Retina (tissue), 1 donor: ENCODE measurements at places on chromosomes 1 and 21.

DNA sequence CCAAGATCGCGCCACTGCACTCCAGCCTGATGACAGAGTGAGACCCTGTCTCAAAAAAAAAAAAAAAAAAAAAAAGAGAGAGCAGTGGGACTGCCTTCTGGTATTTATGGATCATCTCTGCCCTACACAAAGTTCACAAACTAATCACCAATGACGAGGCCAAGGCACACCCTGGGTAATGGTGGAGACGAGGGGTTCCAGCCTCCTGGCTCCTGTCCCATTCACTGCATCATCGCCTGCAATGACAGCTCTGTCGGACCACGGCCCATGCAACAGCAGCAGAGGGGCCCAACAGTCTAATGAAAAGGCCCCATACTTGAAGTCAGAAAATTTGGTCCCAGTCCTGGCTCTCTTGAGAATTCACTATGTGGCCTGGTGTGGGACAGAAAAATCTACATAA, 2.9 kb upstream of the BTG2 start:
- DNase-seq = no peak

DNA sequence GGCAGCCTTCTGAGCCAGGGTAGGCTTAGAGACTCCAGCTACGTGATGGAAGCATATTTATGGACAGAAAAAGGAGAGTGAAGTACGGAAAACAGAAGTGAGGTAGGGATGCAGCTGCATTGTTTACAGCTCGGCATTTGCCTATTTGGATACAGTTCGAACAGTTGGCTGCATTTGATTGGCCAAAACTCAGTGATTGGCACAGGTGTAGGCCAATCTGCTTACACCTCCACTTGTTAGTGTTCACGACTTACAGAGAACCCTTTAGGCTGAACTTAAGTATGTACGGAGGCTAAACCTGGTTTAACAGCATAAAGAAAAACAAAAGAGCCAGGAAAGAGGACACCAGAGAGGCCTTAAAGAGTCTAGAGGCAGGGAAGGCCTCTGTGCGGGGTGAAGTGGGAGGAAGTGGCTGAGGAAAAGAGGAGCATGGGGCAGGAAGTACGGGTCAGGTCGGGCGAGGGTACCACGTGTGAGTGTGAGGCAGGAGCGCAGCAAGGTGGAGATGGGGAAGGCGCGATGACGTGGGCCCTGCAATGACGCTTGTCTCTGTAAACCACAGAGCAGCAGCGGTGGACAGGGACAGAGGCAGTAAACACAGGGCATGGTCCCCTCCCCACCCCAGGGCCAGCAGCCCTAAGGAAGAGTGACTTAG, 32.0 kb downstream of the RSPH1 start:
- no peak for DNase-seq

DNA sequence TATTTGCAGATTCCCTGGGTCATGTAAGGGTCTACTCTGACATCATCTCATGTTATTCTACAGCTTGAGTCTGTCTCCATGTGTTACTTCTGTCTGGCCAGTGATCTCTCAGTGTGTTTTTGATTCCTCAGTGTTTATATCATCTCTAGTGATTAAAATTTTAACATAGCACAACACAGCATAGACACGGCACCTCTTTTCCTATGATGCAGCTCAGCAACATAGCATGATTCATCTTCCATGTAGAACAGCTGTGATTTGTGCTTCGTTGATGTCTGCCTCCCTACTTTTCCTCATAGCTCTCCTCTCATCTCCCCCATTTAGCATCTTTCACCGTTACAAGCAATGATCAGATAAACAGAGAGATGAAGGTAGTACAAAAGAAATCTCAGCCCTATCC, 163.9 kb upstream of the DPT start:
- no peak for DNase-seq

DNA sequence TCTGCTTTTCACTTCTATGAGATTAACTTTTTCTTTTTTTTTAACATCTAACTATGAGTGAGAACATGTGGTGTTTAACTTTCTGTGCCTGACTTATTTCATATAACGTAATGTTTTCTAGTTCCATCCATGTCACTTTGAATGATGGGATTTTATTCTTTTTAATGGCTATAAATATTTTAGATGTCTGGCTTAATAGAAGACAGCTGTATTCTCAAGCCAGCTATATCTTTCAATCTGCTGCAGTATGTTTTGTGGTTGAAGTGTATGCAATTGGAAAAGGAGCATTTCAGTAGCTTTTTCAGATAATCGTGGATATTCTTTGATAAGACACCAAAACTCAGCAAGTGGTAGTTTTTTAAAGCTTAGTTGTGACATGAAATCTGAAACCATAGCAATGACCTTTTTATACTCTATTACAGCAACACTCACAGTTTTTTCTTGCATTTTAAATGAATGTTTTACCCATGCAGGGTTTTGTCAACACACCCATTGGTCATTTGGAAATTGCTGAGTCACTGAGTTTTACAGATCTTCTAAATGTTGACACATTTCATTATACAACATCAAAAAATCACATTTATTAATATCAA, 5.7 kb upstream of the SVBP start:
- peak; percentile 24 for DNase-seq

DNA sequence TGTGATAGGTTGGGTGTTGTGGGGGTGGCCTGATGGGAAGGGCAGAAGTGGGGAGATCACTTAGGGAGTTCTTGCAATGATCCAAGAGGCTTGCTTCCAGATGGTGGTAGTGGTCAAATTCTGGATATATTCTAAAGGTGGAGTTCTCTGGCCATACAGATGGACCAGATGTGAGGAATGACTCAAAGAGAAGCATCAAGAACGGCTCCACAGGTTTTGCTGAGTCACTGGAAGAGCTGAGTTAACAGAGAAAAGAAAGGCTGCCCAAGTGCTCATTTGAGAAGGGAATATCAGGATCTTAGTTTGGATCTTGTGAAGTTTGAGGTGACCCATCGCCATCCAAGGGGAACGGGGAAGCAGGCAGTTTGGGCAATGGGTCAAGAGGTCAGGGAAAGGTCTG, 192.9 kb upstream of the GALNT2 start:
- no peak for DNase-seq

DNA sequence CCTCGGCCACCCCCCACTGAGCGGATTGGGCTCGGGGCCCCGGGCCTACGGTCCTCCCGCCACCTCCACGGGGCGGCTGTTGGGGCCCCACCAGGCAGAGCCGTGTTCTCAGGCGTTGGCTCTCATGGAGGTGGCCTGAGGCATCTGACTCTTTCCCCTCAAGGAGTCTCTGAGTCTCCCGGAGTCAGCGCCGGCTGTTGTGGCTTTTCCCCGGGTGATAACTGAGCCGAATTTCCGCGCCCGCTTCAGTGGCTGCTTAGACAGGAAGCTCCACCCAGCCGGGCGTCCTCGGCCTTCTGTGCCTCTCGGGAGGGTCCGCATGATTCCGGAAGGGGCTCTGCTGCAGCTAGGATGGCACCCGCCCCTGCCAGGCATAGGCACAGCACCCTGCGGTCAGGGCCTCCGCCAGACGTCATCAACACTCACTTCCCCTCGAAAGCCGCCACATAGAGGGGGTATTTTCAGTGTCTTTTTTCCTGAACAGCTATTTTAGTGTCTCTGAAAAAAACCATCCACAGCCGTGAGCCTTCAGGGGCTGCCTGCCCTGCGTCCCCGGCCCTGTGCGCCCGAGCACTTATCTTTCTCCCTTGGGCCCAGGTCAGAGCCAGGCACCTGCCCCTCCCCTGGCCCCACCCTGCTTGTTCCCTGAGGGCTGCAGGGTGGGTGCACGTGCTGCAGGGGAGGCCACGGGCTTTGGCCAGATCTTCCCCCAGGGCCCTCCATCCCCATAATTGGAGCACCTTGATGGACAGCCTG, 72.9 kb downstream of the SKI start:
- DNase-seq = no peak

DNA sequence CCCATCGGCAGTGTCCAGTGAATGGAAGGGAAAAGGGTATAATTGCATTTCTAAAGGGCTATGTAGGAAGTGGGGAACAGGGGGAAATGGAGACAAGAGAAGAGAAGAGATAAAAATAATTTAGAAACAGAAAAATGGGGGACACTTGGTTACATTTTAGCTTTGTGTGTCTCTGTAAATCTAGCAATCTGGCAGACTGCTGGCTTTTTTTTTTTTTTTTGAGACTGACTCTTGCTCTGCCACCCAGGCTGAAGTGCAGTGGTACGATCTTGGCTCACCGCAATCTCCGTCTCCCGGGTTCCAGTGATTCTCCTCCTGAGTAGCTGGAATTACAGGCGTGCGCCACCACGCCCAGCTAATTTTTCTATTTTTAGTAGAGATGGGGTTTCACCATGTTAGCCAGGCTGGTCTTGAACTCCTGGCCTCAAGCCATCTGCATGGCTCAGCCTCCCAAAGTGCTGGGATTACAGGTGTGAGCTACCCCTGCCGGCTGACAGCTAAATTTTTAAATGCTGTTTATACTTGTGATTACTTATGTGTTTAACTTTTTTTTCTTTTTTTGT, 53.4 kb downstream of the AGPAT3 start:
- no peak for DNase-seq

DNA sequence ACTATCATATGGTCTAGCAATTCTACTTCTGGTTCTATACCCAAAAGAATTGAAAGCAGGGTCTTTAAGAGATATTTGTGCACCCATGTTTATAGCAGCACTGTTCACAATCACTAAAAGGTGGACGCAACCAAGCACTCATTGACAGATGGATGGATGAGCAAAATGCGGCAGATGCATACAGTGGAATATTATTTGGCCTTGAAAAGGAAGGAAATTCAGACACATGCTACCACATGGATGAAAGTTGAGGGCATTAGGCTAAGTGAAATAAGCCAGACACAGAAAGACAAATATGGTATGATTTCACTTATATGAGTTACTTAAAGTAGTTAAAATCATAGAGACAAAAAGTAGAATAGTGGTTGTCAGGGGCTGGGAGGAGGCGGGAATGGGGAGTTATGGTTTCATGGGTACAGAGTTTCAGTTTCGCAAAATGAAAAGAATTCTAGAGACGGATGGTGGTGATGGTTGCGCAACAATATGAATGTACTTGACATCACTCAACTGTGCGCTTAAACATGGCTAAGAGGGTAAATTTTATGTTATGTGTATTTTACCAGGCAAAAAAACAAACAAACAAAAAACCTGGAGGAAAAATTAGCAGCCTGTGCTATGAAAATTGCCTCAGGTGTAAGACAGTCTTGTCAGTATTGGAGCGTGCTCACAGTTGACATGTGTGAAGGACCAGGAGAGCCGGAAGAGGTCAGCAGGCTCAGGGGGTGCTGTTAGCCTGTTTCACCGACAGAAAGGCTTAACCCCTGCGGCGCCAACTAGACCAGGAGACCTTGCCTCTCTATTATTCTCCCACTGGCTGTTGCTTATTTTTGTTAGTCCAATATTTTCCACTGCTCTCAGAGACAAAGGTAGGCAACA, 26.5 kb downstream of the CD247 start:
- peak; percentile 54 for DNase-seq

- no peak for DNase-seq
Observed at GRCh38 chr1:21097729-21098128, 79.0 kb downstream of the EIF4G3 start.

DNA sequence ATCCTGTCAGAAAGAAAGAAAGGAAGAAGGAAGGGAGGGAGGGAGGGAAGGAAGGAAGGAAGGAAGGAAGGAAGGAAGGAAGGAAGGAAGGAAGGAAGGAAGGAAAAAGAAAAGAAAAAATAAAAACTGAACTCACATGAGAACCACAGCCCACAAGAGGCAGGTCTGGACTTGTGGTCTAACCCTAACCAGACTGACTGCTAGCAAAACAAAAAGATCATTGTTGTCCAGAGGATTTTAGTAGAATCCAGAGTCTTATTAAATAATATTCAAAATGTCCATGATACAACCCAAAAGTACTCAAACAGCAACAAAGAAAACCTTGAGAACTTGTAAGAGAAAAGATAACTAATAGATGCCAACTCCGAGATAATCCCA, 4.7 kb upstream of the ITGB2 start:
- no peak for DNase-seq

GRCh38 chr21:44618504-44618903, 6.6 kb downstream of the KRTAP10-8 start:
- DNase-seq = no peak

- DNase-seq = no peak
Observed at GRCh38 chr21:35291034-35291433, 241.9 kb upstream of the RUNX1 start.

GRCh38 chr1:6891781-6892579, 106.7 kb downstream of the CAMTA1 start:
- no peak for DNase-seq

- DNase-seq = no peak
Observed at GRCh38 chr1:4213366-4213973, 313.4 kb upstream of the C1orf174 start.

GRCh38 chr1:788835-789234, 102.4 kb upstream of the OR4F16 start:
- no peak for DNase-seq

GRCh38 chr1:205440476-205441317, 15.1 kb downstream of the BLACAT1 start:
- peak; percentile 65 for DNase-seq

GRCh38 chr1:205791568-205792180, 16.4 kb upstream of the RAB29 start:
- peak; percentile 52 for DNase-seq

DNA sequence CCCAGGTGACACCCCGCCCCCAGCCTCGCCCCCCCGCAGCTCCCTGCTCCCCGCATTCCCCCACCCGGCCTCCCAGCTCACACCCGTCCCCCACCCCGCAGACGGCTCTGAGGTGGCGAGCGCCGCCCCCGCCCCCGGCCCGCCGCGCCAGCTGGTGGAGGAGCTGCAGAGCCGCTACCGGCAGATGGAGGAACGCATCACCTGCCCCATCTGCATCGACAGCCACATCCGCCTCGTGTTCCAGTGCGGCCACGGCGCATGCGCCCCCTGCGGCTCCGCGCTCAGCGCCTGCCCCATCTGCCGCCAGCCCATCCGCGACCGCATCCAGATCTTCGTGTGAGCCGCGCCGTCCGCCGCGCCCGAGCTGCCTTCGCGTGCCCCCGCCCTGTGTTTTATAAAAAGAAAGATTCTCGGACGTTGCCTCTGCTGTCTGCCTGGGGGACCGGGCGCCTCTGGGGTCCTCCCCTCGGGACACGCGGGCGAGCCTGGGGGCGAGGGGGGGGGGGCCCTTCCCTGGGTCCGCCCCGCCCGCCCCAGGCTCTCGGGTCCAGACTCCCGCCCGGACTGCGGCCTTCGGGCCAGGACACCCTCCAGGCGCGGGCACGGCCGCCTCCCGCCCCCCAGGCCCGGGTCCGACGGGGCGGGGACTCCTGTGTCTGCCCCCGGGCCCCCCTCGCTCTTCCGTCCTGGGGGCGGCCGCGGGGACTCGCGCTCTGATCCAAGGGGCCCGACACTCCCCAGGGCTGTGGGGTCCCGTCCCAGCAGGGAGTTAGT, 1.6 kb upstream of the MMP23B start:
- peak; percentile 89 for DNase-seq

GRCh38 chr1:200916152-200916551, 21.5 kb downstream of the INAVA start:
- DNase-seq = no peak

- no peak for DNase-seq
Observed at GRCh38 chr1:241742084-241742483, 90.0 kb downstream of the WDR64 start.

DNA sequence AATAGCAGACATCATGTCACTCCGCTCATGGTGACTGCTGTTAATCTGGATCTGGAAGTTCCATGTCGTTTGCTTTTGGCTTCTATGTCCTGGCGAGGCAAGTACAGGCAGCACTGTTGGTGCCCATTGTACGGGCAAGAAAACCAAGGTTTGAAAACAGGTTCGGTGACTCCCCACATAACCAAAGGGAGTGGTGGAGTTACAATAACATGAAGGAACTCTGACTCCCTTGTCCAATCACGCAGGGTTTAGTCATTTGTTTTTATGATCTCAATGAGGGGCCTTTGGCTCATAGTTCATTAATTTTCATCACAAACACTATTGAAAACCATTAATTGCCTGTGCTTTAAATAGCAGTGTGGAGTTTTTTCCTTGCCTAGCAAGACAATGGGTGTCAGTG, 82.9 kb upstream of the SSX2IP start:
- no peak for DNase-seq

GRCh38 chr1:29382851-29383745, 146.8 kb downstream of the PTPRU start:
- no peak for DNase-seq
